ENCODE measurements at places on chromosomes 6 and 20.

GRCh38 chr6:88492824-88493223 lies 326.7 kb upstream of the CNR1 start:
- no peak for ATAC-seq

DNA sequence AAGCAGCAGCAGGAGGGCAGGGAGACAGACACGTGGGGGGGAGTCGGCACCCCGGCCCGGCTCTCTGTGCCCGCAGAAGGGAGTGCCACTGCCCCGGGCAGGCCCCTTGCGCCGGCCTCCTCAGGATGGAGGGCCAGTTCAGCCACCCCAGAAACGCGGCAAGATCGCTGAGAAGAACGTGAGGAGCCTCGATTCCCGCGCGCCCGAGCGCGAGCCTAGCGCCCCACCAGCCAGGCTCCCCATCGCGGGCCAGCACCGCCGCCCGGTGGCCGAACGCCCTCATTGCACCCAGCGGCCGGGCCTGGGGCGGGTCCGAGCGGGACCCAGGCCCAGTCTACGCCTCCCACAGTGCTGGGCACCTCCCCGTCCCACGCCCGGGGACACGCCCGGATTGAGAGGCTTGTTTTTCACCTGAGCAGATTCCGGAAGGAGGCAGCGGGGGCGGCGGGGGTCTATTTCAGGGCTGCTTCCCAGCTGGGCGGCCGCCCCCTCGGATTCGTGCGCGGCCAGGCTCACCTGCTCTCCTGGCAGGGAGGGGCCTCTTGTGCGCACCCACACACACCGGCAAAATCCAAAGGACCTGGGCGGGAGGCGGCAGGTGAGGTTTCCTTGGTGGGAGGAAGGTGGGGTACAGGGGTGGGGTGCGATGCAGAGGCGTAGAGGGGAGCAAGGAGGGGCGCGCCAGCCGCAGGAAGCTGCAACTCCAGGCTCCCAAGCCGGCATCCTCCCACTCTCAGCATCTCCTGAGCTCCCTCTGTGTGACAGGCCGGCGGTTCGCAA lies 9.0 kb upstream of the GRM4 start:
- ATAC-seq, result peak; percentile 48

GRCh38 chr6:167338541-167339117 lies 13.7 kb downstream of the TTLL2 start:
- ATAC-seq, result no peak

DNA sequence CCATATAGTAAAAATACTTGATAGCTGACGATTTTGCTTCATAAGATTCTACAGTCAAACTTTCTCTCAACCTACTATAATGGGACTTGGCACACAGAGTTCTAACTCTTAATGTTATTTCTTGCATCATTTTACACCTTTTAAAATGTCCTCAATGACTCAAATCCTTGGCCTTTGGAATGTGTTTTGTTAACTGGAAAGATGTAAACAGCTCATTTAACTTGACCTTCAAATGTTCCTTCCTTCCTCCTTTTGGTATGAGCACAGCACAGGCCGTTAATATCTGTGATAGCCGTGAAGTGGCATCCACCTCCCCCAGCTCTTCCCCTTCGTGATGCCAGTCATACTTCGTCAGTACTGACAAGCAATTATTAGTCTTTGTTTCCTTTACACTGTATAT lies 972.0 kb upstream of the CITED2 start:
- peak; percentile 63 for ATAC-seq

DNA sequence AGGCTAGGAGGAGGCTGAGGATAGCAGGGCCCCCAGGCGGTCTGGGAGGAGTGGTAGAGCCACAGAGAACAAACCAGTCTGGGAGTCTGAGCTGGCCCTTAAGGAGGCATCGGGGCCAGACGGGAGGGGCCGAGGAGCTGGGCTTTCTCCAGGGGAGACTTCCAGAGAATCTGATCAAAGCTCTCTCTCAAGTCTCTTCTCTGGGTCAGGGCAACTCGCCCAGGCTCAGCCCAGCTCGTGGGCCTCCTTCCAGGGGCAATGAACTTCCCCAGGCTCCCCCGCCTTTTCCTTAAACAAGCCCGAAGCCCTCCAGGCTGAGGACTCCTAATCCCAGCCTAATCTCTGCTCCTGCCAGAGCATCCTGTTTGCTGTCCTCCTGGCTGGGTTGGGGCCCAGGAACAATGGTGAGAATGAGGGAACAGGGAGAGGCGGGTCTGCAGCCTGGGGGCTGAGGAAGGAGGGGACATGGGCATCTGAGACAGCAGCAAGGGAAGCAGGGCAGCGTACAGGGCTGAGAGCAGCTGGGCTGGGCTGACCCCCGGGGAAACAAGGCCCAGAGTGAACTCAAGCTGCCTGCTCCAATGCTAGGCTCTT lies 173.6 kb downstream of the ANKRD60 start:
- ATAC-seq, result peak; percentile 69

DNA sequence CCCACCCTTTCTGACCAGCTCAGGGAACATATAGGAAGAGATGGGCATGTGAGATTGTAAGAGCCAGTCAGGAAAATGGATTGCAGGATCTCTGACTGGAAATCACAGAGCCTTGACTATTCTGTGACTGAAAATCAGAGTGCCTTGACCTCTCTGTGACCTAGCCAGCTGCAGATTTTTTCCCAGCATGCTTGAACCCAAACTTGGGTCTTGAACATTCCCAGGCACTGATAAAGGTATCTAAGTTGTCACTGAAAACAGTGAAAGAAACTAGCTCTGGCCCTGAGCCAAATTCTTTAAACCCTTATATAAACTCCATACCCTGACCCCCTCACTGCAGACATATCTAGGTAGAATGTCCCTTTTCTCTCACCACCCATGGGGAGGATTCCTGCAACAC lies 2.3 kb upstream of the ZNF165 start:
- no peak for ATAC-seq
